ENCODE measurements at places on chromosomes 4 and X.

- DNase-seq, result no peak
These were observed 368.7 kb upstream of the FAM241A start for GRCh38 chr4:111776561-111776960.

DNA sequence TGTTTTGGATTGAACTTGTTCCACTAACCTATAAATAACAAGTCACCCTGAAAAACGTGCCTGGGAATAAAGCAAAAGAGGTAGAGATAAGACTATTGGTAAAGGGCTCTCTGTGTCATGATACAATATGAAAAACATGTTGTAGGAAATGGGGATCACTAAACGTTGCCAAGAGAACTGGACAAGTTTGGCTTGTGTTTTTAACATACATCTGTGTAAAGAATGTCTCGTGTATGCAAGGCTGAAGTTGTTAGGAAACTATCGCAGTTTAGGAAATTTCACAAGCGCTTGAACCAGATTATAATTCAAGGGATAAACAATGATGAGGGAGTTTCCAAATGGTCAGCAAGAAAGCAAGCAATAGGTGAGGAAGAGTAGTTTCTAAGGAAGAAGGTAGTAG, 655.8 kb downstream of the PCDH7 start:
- no peak for DNase-seq

DNA sequence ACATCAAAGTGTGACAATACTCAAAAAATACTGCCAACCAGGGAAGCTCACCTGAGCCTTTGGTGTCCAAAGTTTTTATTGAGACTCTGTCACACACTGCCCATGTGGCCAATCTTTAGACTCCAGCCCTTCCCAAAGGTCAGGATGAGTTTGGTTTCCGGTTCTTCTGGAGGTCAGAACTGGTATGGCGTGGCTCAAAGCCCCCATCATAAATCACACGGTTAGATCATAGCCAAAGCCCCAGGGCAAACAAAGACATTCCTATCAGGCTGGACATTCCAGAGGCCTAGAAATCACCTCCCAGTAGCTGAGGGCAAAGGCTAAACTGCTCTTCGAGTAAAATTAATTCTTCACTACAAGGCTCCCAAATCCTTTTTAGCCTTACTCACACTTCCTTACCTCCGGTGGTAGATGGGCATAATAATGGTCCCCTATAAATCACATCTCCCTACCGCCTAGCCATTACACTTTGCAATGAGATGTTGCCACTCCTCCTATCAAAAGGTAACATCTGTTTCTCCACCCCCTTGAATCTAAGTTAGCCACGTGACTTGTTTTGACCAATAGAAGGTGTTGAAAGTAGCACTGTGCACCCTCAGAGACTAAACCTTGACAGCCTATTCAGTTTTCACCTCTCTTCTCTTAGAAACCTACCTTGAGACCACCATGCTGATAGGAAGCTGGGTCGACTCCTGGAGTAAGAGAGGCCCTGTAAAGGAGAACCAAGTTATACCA, 137.8 kb upstream of the DUSP21 start:
- DNase-seq, result no peak

DNA sequence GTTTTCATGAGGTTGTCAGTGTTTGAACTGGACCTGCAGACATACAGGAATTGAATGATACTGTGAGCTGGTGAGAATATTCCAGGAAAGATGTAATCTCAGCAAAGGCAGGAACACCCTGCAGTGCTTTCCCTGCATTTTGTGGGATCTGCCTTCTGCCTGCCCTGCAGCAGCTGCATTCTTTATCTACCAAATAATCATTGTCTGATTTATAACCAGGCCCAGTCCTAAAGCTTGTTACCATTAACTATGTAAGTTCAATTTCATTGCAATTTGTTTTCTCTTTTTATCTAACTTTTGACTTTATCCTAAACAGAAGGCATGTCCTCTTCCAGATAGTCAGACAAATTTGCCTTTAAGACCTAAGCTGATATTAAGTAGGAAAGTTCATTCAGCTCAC, 99.8 kb upstream of the NOCT start:
- no peak for DNase-seq

DNA sequence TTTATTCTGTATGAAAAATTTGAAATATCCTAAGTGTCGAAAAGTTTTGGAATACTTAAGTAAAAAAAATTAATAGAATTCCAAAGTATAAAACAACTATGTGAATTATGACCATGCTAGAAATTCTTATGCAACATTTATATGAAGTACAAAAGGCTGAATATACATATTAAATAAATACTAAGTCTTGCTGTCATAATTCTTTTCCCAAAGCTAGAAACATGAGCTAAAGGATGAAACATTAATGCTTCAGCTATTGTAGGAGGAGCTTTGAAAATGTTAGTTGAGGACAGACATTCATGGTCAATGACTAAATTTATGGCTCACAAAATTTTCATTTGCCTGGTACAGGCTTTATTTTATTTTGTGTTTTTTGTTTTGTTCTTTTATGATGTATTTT, 207.3 kb downstream of the GABRB1 start:
- no peak for DNase-seq

GRCh38 chrX:48696909-48697727, 584 bp downstream of the SUV39H1 start:
- DNase-seq, result no peak

DNA sequence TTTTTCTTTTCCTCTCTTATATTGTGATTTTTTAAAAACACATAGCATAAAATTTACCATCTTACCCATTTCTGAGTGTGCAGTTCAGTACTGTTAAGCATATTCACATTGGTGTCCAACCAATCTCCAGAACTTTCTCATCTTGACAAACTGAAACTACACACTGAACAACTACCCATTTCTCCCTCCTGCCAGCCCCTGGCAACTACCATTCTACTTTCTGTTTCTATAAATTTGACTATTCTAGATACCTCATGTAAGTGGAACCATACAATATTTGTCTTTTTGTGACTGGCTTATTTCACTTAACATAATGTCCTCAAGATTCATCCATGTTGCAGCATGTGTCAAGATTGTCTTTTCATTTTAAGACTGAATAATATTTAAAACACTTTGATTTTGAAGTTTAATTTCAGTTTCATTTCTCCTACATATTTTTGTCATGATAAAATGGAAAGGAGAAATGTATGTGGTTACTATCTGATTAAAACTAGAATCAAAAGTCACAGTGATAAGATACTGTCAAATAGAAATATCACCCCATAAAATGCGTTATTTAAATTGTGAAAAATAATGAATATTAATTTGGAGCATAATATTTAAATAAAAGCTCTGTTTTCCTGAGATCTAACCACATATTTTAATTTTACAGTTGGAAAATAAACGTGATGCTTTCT, 122.8 kb downstream of the DIPK2B start:
- DNase-seq, result no peak

DNA sequence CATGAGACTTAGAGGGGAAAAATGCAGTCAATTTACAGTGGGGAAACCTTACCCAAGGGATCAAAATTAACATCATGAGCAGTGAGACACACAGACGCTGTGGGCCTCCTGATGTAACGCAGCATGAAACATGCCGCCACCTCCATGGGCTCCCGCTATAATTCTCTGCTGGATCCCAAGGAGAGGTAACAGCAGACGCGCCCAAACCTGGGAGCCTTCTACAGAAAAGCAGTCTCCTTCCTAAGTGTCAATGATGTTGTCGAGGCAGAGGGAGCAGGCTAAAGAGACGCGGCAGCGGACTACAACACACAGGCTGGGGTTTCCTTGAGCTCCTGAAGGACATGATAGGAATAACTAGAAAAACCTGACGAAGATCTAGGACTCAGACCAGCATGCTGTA, 142.3 kb downstream of the AFAP1 start:
- no peak for DNase-seq

GRCh38 chr4:2186133-2186864, 55.6 kb downstream of the HAUS3 start:
- no peak for DNase-seq

DNA sequence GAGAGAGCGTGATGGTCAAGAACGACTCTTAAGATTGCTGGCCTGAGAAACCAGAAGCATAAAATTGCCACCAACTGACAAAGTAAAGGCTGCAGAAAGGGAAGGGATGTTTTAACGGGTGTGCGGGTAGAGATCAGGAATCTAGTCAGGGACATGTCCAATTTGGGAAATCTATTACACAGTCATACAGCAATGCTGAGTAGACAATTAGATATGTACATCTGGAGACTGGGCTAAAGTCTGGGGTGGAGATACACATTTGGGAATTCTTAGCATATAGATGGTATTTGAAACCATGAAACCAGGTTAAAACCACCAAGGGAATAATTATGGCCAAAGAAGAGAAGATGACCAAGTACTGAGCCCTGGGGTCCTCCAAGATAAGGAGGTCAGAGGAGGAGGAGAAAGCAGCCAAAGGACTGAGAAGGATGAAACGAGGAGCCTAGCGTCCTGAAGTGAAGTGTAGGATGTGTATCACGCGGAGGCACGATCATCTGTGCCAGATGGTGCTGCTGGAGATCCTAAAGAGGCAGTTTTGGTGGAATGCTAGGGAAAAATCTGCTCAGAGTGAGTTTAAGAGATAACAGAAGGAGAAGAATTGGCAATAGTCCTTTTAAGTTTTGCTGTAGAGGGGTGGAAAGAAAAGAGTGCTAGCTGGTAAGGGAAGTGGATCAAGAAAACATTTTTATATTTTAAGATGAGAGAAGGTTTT, 36.5 kb downstream of the SEC24D start:
- no peak for DNase-seq

GRCh38 chr4:97238956-97239666, 904.2 kb downstream of the STPG2 start:
- DNase-seq, result no peak

GRCh38 chrX:153530411-153531129, 13.1 kb downstream of the ATP2B3 start:
- DNase-seq, result no peak

- DNase-seq, result no peak
These were observed 441.0 kb downstream of the GPM6A start for GRCh38 chr4:175371091-175371490.

GRCh38 chr4:173182403-173182802, 13.8 kb downstream of the GALNT7 start:
- no peak for DNase-seq

DNA sequence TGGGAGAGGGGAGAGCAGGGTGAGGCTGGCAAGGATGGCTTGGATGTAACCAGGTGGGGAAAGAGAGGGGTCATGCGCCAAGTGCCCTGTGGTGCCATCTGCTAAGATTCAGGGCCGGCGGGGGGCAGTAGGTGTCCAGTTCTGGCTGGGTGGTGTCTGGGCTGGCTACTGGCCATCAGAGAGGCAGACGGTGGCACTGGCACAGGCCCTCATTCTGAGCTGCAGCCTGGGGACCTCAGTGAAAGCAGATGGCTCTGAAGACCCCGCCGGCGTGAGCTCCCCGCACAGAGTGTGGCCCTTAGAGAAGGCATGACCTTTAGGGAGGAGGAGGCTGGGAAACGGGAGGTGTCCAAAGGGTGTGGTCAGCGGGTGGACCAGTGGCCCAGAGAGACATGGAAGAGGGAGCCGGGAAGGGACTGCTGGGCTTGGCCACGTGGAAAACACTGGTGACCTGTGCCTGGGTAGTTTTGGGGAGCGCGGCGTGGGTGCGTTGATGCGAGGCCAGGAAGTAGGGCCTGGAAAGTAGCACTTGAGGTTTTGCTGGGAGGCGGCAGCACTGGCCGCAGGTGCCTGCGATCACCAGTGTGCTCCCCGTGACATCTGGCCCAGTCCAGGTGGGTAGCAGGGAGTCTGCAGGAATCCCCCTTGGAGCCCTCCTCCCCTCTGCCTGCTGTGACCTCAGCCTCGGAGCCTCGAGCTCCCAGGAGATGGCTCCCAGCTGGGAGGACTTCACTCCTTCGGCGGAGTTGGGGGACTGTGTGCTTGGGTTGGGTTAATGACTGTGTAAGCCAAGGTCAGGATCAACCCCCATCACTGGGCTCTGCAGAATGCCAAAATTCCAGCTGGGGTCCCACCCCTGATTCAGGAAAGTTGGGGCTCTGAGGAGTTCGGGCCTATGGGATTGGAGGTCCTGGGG, 9.3 kb upstream of the SH3TC1 start:
- no peak for DNase-seq

DNA sequence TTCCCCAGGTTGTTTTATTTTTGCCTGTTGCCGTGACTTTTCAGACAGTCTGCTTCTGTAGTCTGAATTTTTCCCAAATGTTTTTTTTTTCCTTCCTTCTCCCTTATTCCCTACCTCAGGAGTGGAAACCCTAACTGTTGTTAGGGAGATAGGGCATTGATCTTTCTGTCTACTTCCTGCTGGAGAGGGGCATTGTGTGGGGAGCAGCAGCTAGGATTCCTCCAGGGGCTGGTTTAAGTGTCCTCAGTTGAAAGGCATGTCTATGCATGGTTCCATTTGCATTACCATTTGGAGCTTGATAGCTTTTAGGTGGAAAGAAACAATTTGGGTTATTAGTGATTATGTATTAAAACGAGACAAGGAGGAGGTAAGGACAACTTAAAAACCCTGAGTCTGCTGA, 383.9 kb downstream of the DCAF12L2 start:
- DNase-seq, result no peak

Measured in activated CD8-positive, alpha-beta memory T cell treated with anti-CD3 and anti-CD28 coated beads for 1 hour (primary cell).